RCC 7860 (cell line): ENCODE measurements at places on chromosomes 16 and 17.

DNA sequence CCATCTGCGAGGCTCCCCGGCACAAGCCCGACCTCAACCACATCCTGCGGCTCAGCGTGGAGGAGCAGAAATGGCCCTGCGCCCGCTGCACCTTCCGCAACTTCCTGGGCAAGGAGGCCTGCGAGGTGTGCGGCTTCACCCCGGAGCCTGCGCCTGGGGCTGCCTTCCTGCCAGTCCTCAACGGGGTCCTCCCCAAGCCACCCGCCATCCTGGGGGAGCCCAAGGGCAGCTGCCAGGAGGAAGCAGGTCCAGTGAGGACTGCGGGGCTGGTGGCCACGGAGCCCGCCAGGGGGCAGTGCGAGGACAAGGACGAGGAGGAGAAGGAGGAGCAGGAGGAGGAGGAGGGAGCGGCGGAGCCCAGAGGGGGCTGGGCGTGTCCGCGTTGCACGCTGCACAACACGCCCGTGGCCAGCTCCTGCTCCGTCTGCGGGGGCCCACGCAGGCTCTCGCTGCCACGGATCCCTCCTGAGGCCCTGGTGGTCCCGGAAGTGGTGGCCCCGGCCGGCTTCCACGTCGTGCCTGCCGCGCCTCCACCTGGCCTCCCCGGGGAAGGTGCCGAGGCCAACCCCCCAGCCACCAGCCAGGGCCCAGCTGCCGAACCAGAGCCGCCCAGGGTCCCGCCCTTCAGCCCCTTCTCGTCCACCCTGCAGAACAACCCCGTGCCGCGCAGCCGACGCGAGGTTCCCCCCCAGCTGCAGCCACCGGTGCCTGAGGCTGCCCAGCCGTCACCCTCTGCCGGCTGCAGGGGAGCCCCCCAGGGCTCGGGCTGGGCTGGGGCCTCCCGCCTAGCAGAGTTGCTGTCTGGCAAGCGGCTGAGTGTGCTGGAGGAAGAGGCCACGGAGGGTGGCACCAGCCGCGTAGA lies 13.1 kb upstream of the PRR35 start:
- DNase-seq = no peak

- DNase-seq = no peak
These were observed 61.8 kb upstream of the ENDOV start for GRCh38 chr17:80352991-80353665.

DNA sequence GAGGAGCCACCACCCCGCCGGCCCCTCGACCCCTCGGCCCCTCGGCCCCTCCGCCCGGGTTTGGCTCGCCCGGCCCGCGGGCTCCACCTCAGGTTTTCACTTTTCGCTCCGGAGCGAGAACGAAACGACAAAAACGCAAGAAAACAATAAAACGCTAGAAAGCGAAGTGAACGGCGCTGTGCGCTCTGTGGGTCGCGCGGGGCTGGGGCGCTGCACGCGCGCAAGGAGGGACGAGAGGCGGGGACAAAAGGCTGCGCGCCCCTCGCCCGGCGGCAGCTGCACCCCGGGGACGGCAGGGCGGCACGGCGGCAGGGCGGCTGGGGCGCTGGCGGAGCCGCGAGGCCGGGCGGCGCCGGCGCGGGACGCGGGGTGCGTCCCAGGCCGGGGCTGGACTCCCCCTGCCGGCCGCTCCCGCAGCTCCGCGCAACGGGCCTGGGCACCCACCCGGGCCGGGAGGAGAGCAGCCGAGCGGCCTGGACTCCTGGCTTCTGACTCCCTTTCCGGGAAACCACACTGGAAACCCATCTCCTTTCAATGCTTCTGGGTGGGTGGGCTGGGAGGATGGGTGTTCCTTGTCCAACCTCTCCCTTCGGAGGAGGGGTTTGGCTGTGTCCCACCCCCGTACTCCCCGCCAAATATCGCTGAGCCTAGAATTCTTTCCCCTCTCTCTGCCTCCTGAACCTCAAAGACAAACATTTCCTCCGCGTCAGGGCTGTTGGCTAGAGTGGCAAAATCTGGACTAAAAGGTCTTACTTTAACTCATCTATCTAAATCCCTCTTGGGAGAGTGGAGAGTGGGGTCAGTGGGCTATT lies 9.9 kb downstream of the TBX2 start:
- DNase-seq = no peak

GRCh38 chr17:72614871-72615626 lies 477.4 kb downstream of the SLC39A11 start:
- peak; percentile 89 for DNase-seq

DNA sequence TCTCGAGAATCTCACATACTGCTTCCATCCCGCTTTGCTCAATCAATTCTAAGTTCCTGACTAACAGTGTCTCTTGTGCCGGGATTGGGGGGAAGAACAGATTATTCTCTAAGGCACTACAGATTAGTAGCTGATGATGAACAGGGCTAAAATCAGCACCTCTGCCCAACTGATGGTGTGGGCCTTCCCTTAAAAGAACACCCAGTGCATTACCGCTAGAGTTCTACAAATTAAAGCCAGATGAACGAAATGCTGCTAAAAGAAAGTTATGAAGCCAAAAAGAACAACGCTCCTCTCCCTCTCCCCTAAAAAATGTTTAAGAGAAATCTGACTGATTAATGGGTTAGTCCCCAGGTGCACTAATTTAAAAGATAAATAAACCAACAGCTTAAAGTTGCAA lies 4.4 kb downstream of the CDC27 start:
- no peak for DNase-seq

- DNase-seq = no peak
These were observed 519 bp downstream of the ST6GALNAC2 start for GRCh38 chr17:76585033-76585648.
